ENCODE measurements at places on chromosomes 13 and 19.
A peak's percentile ranks its signal among the peaks of the same experiment; 100 is the strongest.

- DNase-seq: peak; percentile 16
These were observed 23.1 kb upstream of the COG3 start for GRCh38 chr13:45441633-45442032.

- no peak for DNase-seq
These were observed 87.6 kb upstream of the MLNR start for GRCh38 chr13:49132479-49133002.

DNA sequence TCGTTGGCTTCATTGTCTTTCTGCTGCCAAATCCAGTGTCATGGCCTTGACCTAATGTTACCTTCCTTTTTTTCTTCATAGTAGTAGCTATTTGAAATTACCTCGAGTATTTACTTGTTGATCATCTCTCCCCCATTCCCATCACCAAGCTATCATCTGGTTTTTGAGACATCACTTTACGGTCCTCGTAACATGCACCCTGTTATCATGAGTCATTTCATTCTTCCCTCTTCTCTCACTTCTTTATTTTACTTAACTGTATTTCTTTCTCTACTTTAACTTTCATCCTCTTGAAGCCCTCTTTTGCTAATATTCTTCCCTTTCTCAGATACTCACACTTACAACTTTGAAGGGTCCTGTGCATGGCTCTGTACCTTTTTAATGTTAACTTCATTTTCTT is 31.8 kb downstream of the TPP2 start:
- no peak for DNase-seq

GRCh38 chr13:45548281-45548680 is 67.3 kb downstream of the ERICH6B start:
- DNase-seq: no peak

DNA sequence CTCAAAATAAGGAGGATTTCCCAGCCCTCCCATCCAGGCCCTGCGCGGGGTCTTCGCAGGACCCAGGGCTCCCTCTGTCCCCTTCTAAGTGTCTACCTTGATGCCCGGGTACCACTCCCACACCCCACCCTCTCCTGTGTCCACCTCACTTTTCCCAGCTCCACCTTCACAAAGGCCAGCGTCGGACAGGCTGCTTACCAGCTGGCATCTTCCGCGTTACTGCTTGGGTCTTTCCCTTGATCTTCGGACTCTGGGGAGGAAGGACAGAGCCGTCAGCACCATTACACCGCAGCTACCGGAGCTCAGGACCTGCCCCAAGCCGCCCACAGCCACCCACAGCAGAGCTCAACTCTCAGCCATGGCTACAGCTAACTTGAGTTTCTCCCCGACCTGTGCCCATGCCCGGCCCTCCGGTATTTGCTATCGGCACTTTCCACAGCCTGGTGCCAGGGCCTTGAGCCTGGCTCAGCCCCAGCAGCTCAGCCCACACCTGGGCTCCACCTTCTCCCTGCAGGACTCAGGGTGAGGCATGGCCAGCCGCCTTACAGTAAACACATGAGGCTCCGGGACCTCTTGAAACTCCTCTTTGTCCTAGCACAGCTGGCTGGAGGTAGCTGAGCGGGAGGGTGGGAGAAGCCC is 3.8 kb downstream of the C13orf46 start:
- no peak for DNase-seq

- peak; percentile 7 for DNase-seq
These were observed 51.0 kb upstream of the PDX1 start for GRCh38 chr13:27868641-27869435.

GRCh38 chr19:6590827-6591319 is at the start of gene CD70:
Gene CD70, minus strand, starts transcription at chr19:6591150. Its CDS starts 148 bp downstream, at chr19:6591002.
- DNase-seq: peak; percentile 69

DNA sequence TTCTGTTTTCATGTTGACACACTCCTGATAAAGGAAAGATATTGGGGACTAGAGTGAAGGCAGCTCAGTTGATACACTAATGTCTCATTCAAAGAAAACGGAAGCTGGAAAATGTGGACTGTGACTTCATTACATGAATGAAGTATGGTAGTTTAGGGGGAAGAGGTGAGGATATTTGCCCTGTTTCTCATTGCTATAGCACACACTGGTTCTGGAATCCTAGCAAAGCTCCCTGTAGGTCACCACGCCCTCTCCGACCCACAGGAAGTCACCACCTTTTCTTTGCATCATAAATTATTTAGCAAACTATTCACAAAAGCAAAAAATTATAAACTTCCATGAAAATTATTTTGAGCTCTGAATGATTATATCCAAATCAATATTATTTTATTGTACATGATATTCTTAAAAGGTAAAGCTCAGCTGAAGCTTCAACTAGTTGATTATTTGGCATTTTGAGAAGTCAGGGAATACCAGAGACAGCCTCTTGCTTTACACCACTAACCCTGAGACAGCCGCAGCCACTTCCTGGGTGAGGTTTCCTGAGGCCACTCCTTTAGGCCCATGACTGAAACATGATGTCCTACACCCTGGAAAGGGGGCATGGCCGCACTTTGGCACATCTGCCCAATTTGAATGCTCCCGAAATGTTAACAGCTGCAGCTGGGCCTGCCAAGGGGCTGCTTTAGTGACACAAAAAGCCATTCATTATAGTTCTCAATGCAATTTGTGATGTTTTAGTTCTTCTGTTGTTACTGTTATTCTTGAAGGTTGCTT is 50.0 kb upstream of the WDFY2 start:
- no peak for DNase-seq

- DNase-seq: no peak
These were observed 117.6 kb downstream of the USP12 start for GRCh38 chr13:27053902-27054595.

DNA sequence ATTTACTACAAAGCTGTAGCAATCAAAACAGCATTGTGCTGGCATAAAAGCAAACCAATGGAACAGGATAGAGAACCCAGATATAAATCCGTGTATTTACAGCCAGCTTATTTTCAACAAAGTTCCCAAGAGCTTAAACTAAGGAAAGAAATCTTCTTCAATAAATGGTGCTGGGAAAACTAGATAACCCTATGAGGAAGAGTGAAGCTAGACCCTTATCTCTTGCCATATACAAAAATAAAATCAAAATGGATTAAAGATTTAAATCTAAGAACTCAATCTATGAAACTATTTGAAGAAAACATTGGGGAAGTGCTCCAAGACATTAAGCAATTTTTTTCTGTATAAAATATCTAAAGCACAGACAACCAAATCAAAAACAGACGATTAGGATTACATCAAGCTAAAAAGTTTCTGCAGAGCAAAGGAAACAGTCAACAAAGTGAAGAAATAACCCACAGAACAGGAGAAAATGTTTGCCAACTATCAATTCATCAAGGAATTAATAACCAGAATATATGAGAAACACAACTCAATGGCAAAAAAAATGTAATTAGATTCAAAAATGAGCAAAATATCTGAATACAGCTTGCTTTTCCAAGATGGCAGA is 480.7 kb downstream of the LMO7 start:
- DNase-seq: no peak

DNA sequence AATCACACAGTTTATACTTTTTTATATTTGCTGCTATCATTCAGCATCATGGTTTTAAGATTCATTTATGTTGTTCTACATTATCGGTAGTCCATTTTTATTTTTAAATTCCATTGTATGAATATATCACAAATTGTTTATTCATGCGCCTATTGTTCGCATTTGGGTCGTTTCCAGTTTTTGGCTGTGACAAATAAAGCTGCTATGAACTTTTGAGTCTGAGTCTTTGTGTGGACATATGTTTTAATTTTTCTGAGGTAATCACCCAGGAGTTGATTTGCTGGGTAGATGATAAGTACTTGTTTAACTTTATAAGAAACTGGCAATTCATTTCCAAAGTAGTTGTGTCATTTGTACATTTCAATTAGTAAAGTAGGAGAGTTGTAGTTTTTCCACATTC is 74.2 kb upstream of the CSNK1A1L start:
- DNase-seq: no peak

DNA sequence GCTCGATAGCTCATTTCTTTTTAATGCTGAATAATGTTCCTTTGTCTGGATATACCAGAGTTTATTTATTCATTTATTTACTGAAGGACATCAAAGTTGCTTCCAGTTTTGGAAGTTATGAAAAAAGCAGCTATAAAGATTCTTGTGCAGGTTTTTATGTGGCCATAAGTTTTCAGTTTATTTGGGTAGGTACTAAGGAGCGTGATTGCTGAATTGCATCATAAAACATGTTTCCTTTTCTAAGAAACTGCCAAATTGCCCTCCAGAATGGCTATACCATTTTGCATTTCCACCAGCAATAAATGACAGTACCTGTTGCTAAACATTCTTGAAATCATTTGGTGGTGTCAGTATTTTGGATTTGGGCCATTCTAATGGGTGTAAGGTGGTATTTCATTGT is 1067.7 kb upstream of the SPRY2 start:
- DNase-seq: no peak

DNA sequence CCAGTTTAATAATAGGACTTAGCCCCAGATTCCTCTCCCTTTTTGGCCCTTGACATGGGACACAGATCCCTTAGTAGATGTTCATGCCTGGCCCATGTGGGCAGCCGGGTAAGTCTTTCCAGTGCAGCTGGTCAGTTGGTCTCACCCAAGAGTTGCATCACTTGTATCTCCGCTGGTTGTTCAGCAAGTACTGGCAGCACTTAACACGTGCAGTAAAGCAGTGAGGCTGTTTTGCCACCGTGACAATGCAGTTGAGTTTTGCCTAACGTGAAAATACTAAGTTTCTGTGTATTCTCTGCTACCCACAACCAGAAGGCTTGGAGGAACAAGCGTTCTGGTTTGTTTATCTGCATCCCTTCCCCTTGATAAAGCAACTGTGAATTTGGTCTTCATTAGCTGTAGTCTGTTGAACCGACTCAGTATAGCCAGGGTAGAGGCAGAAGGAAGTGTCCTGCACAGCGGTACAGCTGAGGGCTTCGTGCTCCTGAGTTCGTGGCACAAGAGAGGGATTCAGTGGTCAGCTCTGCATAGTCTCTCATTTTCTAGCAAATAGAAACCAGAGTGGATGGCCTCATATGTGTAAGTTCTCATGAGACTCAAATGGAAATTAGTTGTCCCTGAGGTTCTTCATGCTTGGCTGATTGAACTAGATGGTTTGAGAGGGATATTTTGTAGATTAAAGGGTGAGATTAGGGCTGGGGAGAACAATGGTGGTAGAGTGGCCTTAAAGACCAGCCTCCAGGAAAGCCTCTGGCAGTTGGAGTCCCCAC is 50.3 kb downstream of the ARHGEF7 start:
- DNase-seq: no peak

- no peak for DNase-seq
These were observed 7.6 kb downstream of the ERICH6B start for GRCh38 chr13:45607931-45608330.

DNA sequence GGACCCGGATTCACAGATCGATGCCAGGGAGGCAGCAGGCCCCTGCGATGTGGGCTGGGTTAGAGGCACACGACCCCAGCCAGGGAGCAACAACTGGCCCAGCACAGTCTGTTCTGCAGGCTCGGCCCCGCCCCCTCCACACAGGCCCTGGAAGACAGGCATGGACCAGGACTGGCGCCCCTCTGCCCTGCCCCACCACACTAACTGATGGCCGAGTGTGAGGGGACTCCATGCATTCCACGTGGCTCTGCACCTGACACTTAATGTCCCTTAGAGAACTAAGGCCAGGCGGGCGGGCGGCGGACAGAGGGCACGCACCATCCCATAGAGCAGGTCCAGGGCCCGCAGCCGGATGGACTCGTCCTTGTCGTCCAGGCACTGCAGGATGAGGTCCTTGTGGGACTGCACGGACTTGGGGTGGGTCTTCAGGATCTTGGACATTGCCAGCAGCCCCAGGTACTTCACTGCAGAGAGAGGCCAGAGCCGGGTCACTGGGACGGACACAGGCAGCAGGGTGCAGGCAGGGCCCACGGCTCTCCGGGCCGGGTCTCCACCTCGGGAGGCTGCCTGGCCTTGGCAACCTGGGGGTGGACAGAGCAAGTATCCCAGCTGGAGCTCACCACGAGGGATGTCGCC is 24.8 kb downstream of the IZUMO4 start:
- no peak for DNase-seq

- no peak for DNase-seq
These were observed 634.0 kb downstream of the UQCRFS1 start for GRCh38 chr19:28578786-28579505.

DNA sequence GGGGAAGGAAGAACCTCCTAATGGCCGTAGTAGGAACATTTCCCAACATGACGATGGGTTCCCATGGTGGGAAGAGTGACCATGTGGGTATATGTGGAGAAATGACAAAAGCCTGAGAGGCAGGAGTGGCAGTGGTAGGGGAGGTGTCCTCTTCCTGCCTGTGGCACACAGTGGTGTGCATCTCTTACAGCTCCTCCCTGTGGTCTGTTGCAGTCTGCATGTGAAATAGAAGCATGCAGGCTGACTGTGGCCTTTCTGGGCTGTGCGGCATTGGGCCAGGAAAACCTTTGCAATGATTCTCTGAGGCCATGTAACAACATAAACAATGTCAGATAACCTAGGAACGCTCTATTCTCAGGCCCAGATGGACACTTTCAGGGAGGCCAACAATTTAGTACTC is 84.0 kb downstream of the LACC1 start:
- peak; percentile 19 for DNase-seq

DNA sequence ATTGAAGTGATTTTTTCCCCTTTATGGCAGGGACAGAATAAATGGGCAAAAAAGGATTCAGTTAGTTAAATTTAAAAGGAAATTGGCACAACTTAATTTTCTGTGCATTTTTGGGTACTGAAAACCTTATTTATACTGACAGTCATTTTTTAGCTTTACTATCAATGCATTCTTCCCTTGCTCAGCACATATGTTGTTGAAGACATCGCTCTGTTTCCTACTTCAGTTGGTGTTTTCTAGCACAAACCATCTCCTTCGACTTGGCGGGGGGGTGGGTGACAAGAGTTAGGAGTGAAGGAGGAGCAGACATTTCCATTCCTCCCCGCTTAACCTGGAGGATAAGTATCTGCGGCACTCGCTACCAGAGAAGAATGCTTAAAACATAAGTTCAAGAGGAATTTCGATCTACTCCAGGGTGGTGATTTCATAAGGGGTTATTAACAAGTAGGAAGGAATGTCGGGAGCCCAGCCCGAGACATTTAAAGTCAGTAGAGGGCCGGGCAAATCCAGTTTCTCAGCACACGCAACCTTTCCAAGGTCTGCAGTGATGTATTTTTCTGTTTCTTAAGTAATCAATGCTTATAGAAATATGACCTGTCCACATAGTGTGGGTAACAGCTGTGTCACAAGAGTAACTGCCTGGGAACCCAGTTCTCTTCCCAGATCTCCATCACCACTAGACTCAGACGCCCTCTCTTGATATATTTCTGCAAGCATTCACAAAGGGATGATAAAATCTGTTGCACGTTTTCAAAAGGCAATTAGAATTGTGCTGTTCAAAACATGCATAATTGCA is 525.8 kb downstream of the MYO16 start:
- DNase-seq: no peak

GRCh38 chr19:2251106-2252054 is 2.3 kb downstream of the AMH start:
- no peak for DNase-seq

GRCh38 chr19:18128805-18129204 is 24.2 kb upstream of the PIK3R2 start:
- no peak for DNase-seq

GRCh38 chr13:30307971-30308290 is 580 bp upstream of the KATNAL1 start:
- DNase-seq: peak; percentile 1

Data from A549 (cell line).